ENCODE measurements at places on chromosomes 2 and 18.

DNA sequence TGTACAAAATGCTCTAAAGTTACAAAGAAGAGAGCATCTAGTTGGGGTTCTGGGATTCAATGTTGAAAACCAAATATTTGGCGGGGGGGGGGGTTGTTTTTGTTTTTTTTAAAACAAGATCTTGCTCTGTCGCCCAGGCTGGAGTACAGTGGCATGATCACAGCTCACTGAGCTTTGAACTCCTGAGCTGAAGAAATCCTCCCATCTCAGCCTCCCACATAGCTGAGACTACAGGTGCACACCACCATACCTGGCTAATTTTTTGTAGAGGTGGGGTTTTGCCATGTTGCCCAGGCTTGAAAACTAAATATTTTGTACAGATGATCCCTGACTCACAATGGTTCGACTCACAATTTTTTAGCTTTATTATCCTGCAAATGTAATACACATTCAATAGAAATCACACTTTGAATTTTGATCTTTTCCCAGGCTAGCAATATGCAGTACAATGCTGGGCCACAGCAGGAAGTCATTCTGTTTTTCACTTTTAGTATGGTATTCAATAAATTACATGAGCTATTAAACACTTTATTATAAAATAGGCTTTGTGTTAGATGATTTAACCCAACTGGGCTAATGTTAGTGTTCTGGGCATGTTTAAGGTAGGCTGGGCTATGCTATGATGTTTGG, 7.6 kb downstream of the BARD1 start:
- ATAC-seq: no peak

DNA sequence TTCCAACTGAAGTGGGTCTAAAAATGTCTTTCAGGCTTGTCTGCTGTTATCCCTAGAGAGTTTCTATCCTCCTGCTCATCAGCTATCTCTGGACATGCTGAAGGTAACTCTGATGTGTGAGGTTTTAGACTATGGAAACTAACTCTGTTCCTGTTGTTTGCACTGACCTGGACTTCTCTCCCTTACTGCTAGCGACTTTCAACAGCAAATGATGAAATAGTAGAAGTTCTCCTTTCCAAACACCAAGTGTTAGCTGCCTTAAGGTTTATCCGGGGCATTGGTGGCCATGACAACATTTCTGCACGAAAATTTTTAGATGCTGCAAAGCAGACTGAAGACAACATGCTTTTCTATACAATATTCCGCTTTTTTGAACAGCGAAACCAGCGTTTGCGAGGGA, 26.9 kb downstream of the RMC1 start:
- ATAC-seq: no peak

GRCh38 chr2:144511937-144512336, 8.0 kb downstream of the ZEB2 start:
- ATAC-seq: no peak

DNA sequence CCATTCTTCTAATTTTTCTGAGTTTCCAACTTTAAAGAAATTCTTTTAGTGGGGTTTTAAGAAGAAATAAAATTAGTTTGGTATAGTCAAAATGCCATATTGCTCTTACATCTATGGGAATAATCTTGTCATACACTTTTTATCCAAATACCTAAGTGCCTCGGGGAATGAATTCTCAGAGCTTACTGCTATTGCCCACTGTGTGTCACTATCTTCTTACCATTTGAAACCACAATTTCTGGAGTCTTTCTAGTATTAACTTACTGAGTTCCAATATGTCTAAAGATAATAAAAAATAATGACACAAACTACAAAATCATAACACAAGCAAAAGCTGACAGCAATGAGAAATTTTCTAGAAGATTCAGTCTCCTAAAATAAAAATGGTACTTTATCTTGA, 23.7 kb upstream of the DNAH6 start:
- no peak for ATAC-seq

DNA sequence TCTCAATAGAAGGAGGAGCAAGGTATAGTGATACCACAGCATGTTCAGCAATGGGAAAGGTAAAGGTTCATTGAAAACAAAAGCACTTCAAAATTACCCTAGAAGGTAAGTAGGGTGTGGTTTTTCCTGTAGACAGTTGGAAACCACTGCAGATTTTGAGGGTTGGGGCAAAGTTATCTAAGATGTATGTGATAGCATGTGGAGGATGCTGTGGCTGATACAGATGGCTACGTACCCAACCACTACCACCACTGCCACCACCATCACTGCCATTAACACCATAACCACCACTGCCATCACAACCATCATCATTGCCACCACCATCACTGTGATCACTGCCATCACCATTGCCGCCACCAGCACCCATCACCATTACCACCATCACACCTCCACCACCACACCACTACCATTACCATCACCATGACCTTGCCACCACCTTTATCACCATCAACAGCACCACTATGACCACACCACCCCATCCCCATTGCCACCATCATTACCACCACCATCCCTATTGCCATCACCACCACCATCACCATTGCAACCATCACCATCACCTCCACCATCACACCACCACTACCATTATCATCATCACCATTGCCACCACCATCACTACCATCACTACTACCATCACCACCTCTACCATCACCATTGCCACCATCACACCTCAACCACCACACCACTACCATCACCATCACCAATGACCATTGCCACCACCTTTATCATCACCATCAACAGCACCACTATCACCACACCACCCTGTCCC, 3.7 kb downstream of the TMSB10 start:
- no peak for ATAC-seq

- no peak for ATAC-seq
Measured at GRCh38 chr2:159218389-159218788, 68.1 kb downstream of the WDSUB1 start.

GRCh38 chr2:68287580-68288441, 31.9 kb downstream of the CNRIP1 start:
- ATAC-seq: no peak

- ATAC-seq: no peak
Measured at GRCh38 chr2:224646242-224646846, 61.2 kb upstream of the CUL3 start.

DNA sequence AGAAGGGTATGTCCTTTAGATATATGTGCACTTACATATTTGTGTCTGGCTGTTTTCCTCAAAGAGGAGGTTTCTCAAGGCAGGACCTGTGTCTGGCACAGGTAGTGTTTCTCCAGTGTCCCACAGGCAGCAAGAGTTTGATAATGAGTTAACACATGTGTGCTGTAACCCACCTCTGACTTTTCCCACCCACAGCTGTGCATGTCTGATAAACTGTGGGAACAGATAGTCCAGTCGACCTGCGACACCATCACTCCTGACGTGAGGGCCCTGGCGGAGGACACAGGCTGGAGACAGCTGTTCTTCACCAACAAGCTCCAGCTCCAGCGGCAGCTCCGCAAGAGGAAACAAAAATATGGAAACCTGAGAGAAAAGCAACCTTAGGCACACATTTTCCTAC, 58.2 kb downstream of the SLC16A14 start:
- ATAC-seq: no peak

- ATAC-seq: peak; percentile 51
Measured at GRCh38 chr2:219457784-219458369, 23.2 kb downstream of the SPEG start.

DNA sequence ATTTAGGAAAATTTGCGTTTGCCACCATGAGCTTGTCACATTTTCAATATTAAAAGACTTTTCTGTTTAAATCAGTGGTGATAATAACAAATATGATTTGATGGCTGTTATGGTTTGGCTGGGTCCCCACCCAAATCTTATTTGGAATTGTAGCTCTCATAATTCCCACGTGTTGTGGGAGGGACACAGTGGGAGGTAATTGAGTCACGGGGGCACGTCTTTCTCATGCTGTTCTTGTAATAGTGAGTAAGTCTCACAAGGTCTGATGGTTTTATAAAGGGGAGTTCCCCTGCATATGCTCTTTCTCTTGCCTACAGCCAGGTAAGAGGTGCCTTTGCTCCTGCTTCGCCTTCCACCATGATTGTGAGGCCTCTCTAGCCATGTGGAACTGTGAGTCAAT, 83.4 kb upstream of the RGPD4 start:
- ATAC-seq: no peak

DNA sequence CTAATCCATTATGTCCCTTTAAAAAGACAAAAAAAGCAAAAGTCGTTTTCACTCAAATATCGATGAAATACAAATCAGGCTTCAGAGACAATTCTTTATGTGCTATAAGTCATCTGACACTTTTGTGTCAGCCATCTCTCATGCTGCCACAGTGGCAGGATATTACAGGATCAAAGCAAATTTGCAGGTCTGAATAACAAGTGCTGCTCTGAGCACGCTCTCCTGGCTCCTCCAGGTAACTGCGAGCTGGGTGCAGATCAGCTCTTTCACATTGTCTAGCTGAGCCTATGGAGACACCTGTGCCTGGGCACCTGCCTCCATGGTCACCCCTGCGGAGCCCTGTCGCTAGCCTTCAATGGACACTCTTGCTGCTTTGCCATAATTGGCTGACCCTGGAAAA, 250.2 kb upstream of the RAB12 start:
- ATAC-seq: no peak

- no peak for ATAC-seq
Measured at GRCh38 chr2:12282780-12283695, 433.7 kb upstream of the TRIB2 start.

DNA sequence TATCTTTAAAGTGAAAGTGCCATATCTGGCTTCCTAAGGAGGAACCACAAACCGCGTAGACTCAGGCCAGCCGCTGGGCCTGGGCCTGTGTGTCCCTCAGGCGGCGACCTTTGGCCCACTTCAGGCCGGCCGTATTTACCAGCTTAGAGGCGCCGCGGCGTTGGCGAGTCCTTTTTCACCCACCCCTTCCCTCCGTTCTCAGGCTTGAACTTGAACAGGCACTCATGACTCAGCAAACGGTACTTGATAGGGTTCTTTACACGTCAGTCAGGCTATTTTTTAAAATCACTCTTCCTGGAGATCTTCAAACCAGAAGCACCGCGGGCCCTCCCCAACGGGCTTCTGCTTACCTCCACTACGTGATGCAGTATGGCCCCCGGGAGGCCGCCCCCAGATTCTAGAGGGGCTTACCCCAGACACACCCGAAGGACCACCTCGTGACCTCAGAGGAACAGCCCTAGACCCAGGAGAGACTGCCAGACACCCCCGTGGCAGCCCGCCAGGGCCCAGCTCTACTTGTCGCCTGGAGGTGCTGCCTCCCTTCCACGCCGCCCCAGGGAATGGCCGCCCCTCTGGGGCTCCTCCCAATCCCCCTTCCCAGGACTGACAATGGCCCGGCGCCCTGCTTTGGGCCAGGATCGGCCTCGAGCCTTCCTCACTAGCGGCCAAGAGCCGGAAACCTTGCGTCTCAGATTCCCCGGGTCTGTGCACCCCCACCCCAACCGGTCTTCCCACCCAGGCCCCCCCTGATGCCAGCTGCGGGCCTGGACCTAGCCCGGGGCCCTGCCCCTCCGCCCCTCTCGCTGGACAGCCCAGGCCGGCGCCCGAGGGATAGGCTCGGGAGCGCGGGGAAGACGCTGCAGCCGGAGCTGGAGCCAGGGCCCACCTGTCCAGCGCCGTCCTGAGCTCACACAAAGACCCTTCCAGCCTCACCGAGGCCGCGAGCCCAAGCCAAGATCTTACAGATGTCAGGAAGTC, 33.8 kb upstream of the IMPA2 start:
- ATAC-seq: peak; percentile 93

GRCh38 chr2:230184727-230185578, 34.8 kb downstream of the SP110 start:
- no peak for ATAC-seq

DNA sequence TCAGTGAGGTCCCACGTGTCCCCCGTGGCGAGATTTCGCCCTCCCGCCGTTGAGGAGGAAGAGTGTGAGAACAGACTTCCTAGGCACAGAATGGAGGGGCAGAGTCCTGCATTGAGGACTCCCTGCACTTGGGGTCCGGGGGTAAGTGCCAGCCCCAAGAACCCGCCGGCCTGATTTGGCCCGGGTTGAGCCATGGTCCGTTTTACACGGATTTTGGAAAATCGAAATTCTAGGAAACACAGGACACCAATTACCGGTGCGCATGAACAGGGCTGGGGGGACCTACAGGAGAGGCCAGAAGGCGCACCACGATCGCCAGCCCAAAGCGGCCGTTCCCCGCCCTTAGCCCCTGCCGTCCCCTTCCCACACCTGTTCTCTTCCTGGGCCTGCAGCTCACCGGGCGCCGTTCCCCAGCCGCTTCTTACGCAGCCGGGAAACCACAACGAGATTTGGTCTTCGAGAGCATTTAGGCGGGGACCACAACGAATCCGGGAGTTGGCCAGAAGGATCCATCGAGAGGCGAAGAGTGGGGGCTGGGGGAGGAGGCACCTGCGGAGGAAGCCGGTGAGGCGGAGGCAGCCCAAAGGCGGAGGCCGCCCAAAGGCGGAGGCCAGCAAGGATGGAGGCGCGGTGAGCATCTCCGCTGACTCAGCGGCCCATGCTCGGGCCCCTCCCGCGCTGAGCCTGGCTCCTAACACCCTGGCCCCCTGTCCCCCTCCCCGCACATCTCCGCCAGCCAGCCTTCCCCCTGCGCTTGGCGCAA, 464 bp upstream of the TLX2 start:
- ATAC-seq: no peak

GRCh38 chr2:95356821-95357700, 45.4 kb upstream of the FAHD2A start:
- no peak for ATAC-seq

DNA sequence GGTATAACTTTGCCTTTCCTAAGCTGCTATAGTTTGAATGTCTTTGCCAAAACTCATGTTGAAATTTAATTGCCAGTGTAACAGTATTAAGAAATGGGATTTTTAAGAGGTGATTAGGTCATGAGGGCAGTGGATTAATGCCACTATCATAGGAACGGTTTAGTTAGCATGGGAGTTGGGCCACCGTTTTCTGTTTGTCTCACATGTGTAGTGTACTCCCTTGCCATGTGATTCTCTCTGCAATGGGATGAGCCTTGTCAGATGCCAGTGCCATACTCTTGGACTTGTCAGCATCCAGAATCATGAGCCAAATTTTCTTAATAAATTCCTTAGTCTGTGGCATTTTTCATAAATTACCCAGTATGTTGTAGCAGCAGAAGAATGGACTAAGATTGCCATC, 388.9 kb upstream of the RGPD4 start:
- no peak for ATAC-seq

GRCh38 chr2:178689808-178690207, 117.4 kb downstream of the TTN start:
- ATAC-seq: no peak

DNA sequence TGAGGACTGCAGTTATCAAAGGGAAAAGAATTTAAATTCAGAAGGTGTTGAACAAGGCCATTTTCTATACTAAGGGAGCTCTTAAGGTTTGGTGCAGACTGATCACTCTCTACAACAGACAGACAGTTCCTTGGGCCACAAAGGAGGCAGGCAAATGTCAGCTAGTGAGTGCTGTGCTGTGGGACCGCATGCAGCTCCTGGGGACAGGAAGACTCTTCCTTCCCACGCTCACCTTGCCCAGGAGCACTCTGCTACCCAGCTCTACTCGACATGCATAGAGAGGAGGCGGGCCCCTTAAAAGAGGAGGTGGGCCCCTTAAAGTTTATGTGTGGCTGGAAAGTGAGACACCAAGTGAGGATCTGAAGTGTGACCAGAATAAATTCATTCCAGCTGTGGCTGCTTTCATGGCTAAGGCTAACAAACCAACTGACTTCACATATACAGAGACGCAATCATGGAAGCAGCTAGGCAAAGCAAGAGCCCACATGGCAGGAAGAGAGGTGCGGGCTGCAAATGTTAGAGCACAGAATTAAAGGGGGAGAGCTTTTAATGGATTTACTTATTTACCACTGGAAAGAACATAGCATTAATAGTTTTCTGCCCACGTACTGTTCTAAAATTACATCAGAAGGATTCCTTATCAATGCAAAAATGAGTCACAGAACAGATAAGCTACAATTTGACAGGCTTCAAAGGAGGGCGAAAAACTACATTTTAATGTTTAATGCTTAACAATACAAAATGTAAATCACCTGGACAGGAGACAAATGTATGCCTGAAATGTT, 101.4 kb upstream of the RNU4ATAC start:
- ATAC-seq: no peak

Data from activated CD4-positive, CD25-positive, alpha-beta regulatory T cell treated with anti-CD3 and anti-CD28 coated beads, Interleukin-2, amount 50 U/mL, for 24 hours (primary cell).